ENCODE measurements at places on chromosomes 3 and 15. TPM values are rescaled to one million over a fixed set of nuclear protein-coding genes. Genes with fewer than 3 reads are reported as not detected.

GRCh38 chr15:97153356-97153965 lies 807.0 kb upstream of the ARRDC4 start:
- DNase-seq: no peak

- DNase-seq: no peak
Measured at GRCh38 chr15:69926006-69926405, 171.7 kb downstream of the TLE3 start.

DNA sequence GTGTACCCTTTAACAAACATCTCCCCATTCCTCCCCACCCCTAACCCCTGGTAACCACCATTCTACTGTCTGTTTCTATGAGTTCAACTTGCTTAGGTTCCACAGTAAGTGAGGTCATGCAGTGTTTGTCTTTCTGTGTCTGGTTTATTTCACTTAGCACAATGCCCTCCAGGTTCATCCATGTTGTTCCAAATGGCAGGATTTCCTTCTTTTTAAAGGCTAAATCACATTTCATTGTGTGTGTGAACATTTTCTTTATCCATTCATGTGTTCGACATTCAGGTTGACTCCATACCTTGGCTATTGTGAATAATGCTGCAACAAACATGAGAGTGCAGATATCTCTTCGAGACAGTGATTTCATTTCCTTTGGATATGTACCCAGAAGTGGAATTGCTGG lies 62.7 kb downstream of the TJP1 start:
- no peak for DNase-seq

SLC28A1 gene
- not detected for total RNA-seq
